ENCODE measurements at places on chromosomes 3 and 15. TPM values are rescaled to one million over a fixed set of nuclear protein-coding genes. Genes with fewer than 3 reads are reported as not detected.

DNA sequence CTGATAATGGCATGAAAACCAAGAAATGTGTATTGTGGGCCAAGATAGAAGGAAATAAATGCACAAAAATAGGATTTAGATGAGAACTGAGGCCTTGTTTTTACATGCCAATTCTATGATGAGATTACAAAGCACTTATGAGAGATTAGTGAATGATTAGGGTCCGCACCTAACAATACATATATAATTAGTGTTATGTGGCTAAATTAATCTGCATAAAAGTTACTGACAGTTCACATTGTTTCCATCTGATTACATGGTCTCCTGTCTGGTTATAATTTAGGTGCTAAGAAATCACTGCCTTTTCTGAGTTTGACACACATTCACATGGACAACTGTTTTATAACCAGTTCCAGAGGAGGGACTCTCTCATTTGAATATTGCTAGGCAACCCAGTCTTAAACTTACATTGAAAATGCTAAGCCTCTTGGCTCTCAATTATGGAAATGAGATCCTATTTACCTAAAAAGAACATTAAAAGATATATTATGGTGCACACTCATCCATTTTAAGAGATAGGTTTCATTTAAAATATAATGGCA, 117.0 kb upstream of the ARL6 start:
- no peaks in the 10 kb centered on the region for H3K27me3 ChIP-seq
- no peaks in the 10 kb centered on the region for H3K4me1 ChIP-seq
- H3K4me3 ChIP-seq, result no peak overlapping the region
- no peak overlapping the region for H3K27ac ChIP-seq

DNA sequence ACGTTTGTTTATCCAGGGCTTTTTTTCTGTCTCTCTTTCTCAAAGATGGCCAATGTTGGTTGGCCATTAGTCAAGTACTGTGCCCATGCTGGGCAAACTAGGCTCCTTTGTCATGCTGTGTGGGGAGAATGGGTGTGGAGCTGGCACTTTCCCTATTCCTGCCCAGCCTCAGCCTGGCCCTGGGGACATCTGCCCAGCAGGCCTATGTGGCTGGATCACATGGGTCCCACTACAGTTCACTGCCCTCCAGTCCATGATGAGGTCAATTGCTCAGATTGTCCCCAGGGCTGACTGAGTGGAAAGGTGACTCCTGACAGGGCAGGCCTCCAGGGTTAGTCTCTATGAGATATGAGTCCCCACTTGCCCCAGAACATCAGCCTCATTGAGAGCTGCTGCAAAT, 54.4 kb upstream of the HERC1 start:
- no peaks in the 10 kb centered on the region for H3K27me3 ChIP-seq
- DNase-seq, result no peak
- no peaks in the 10 kb centered on the region for H3K36me3 ChIP-seq
- H3K27ac ChIP-seq, result peak overlapping the region; percentile 39
- no peak overlapping the region for H3K4me3 ChIP-seq
- peaks cover 16% of the 10 kb centered on the region for H3K4me1 ChIP-seq

DNA sequence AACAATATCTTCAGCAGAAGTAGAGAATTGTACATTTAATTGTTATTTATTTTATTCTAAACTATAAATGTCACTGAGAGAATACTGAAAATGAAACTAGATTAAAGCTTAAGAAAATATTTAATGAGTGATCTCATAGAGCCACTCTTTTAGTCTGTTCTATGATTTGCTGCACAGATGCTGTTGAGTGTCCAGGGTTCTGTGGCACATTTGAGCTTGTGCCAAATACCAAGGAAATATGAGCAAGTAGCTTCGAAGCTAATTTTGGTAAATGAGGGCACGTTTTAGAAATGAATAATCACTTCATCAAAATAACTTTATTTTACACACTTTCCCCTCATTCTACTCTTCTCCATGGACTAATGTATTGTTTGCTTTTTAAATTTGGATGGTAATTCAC, 53.6 kb upstream of the THRB start:
- no peaks in the 10 kb centered on the region for H3K27me3 ChIP-seq
- no peak for DNase-seq
- peak overlapping the region; percentile 28 for H3K27ac ChIP-seq
- no peaks in the 10 kb centered on the region for H3K36me3 ChIP-seq
- H3K4me1 ChIP-seq, result peaks cover 32% of the 10 kb centered on the region

DNA sequence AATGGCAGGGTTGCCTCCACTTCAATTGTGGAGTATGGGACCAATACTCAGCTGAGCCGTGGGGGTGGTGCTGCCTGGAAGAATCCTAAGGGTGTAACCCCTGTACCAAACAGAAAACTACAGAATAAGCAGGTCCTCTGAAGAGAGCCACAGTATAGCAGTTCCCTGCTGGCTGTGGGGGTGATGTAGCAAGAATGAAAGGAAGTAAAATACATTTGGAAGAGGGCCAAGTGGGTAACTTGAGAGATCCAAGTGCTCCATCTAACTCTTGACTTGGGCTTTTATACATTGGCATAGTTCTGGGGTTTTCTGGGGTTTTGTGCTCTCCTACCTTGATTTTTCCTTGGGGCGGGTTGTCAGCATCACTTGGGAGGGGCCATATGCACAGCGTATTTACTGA, 341.4 kb downstream of the OTOL1 start:
- no peaks in the 10 kb centered on the region for H3K27me3 ChIP-seq
- no peak overlapping the region for H3K4me3 ChIP-seq
- H3K4me1 ChIP-seq, result no peaks in the 10 kb centered on the region

- H3K27ac ChIP-seq, result peak overlapping the region; percentile 73
- H3K27me3 ChIP-seq, result no peaks in the 10 kb centered on the region
- H3K4me3 ChIP-seq, result peak overlapping the region; percentile 80
- DNase-seq, result no peak
- peaks cover 9% of the 10 kb centered on the region for H3K36me3 ChIP-seq
- H3K4me1 ChIP-seq, result peaks cover 34% of the 10 kb centered on the region
Measured at GRCh38 chr15:74541494-74542165, 610 bp downstream of the ARID3B start.

The SNTN gene
- not detected for total RNA-seq

The SLCO2A1 gene
- total RNA-seq, result 9.0 TPM

GRCh38 chr3:24229468-24230221, 265.0 kb downstream of the THRB start:
- no peak overlapping the region for H3K27ac ChIP-seq
- H3K27me3 ChIP-seq, result no peaks in the 10 kb centered on the region
- no peaks in the 10 kb centered on the region for H3K36me3 ChIP-seq

- peak; percentile 60 for DNase-seq
- no peaks in the 10 kb centered on the region for H3K4me1 ChIP-seq
- H3K4me3 ChIP-seq, result no peak overlapping the region
- H3K27ac ChIP-seq, result no peak overlapping the region
- no peaks in the 10 kb centered on the region for H3K36me3 ChIP-seq
- H3K27me3 ChIP-seq, result no peaks in the 10 kb centered on the region
Measured at GRCh38 chr15:82315519-82316246, 33.6 kb downstream of the GOLGA6L10 start.

The DNAH12 gene
- 0.16 TPM for total RNA-seq

GRCh38 chr3:172216267-172216666, 176.9 kb downstream of the FNDC3B start:
- H3K4me1 ChIP-seq, result peaks cover 61% of the 10 kb centered on the region
- DNase-seq, result no peak
- no peak overlapping the region for H3K4me3 ChIP-seq
- H3K36me3 ChIP-seq, result no peaks in the 10 kb centered on the region

DNA sequence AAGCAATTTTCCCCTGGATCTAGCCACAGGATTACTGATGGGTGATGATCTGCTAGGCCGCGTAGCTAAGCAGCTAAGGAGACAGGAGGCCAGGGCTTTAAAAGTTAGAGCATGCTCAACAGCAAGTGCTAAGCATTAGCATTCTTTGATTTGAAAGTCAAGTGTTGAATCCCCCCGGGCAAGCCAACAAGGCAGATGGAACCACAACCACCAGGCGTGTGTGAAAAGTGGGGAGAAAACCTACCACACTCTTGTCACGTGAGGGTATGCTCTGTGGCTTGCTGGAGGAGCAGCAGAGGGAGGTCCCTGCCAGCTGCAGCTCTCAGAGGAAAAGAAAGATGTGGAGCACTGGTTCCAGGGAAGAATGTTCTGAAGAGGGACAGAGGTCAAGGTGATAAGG, 20.9 kb downstream of the SLC51A start:
- H3K4me3 ChIP-seq, result no peak overlapping the region
- H3K27me3 ChIP-seq, result no peaks in the 10 kb centered on the region
- no peak overlapping the region for H3K27ac ChIP-seq
- no peak for DNase-seq
- H3K4me1 ChIP-seq, result no peaks in the 10 kb centered on the region

GRCh38 chr3:29764041-29764440, 483.2 kb downstream of the RBMS3 start:
- peaks cover 46% of the 10 kb centered on the region for H3K4me1 ChIP-seq
- no peaks in the 10 kb centered on the region for H3K36me3 ChIP-seq
- H3K27ac ChIP-seq, result no peak overlapping the region
- H3K4me3 ChIP-seq, result no peak overlapping the region
- DNase-seq, result no peak

GRCh38 chr15:78913012-78913411, 31.8 kb downstream of the CTSH start:
- peaks cover 32% of the 10 kb centered on the region for H3K4me1 ChIP-seq
- peaks cover 62% of the 10 kb centered on the region for H3K36me3 ChIP-seq
- DNase-seq, result no peak
- no peak overlapping the region for H3K27ac ChIP-seq
- H3K27me3 ChIP-seq, result no peaks in the 10 kb centered on the region
- H3K4me3 ChIP-seq, result no peak overlapping the region

DNA sequence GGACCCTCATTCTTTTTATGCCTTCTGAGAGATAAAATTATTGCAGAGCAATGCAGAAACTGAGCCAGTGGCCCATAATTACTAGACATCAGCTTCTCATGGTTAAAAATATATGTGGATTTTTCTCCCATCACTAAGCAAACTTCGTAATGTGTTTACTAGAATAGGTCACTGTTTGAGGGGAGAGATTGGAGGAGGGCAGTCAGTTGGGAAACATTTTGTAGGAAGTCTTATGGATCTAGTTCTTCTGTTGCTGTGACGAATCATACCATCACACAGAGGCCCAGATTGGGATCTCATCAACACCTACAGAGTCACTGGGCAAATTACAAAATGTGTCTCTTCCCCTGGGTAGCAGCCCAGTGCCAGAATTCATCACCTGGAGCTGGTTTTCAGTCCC, 81.4 kb downstream of the PDE8A start:
- no peaks in the 10 kb centered on the region for H3K36me3 ChIP-seq
- no peak for DNase-seq
- no peak overlapping the region for H3K27ac ChIP-seq
- peaks cover 16% of the 10 kb centered on the region for H3K4me1 ChIP-seq
- no peak overlapping the region for H3K4me3 ChIP-seq

The DUSP7 gene
- 14.9 TPM for total RNA-seq

DNA sequence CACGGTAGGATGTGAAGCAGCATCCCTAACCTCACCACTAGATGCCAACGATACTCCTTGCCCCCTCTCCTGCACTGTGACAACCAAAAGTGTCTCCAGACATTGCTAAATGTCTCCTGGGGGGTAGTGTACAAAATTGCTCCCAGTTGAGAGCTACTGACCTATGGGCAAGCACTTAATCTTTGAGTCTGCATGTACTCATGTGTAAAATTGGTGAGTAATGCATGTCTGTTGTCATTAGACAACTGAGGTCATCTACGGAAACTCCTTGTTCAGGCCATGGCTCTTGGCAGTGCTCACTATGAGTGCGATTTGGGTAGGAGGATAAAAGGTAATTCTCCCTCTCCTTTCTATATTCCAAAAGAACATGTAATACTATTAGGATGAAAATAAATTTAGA, 29.2 kb downstream of the PDHB start:
- H3K27me3 ChIP-seq, result no peaks in the 10 kb centered on the region
- no peak for DNase-seq
- H3K27ac ChIP-seq, result no peak overlapping the region
- H3K36me3 ChIP-seq, result peaks cover 18% of the 10 kb centered on the region
- H3K4me1 ChIP-seq, result peaks cover 5% of the 10 kb centered on the region
- H3K4me3 ChIP-seq, result no peak overlapping the region

DNA sequence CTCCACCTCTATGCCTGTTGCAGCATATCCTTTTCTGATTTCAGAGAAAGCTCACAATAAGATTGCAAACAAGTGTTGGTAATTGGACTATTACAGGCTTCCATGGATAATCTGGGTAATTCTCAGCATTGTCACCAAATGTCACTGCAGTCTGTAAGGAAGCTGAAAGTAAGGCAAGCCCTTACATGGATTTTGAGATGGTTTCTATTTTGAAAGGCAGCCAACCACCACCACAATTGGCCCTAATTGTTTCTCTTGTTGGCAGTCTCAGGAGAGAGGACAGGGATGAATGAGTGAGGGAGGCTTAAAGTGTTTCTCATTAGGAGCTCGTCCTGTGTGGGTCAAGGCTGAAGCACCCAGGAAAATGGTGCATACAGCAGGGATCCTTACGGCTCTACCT, 879.9 kb downstream of the TUSC7 start:
- H3K27me3 ChIP-seq, result no peaks in the 10 kb centered on the region
- no peak overlapping the region for H3K4me3 ChIP-seq
- no peak for DNase-seq
- H3K36me3 ChIP-seq, result no peaks in the 10 kb centered on the region
- H3K4me1 ChIP-seq, result no peaks in the 10 kb centered on the region

GRCh38 chr3:176041185-176041584, 1156.1 kb downstream of the TBL1XR1 start:
- no peak overlapping the region for H3K27ac ChIP-seq
- H3K4me3 ChIP-seq, result no peak overlapping the region
- H3K4me1 ChIP-seq, result no peaks in the 10 kb centered on the region

- H3K4me1 ChIP-seq, result peaks cover 12% of the 10 kb centered on the region
- no peaks in the 10 kb centered on the region for H3K27me3 ChIP-seq
- H3K36me3 ChIP-seq, result no peaks in the 10 kb centered on the region
Measured at GRCh38 chr3:186432189-186432588, 70.2 kb upstream of the DGKG start.

Measured in heart right ventricle (tissue), 16 donors.